Foreskin keratinocyte (primary cell): ENCODE measurements at places on chromosomes 7 and 10. TPM values are rescaled to one million over a fixed set of nuclear protein-coding genes. Genes with fewer than 3 reads are reported as not detected.

GRCh38 chr7:7157177-7157886 lies 25.0 kb upstream of the C1GALT1 start:
- peak; percentile 65 for DNase-seq

GRCh38 chr7:35700865-35701264 lies 5.9 kb upstream of the HERPUD2 start:
- DNase-seq, result no peak

DNA sequence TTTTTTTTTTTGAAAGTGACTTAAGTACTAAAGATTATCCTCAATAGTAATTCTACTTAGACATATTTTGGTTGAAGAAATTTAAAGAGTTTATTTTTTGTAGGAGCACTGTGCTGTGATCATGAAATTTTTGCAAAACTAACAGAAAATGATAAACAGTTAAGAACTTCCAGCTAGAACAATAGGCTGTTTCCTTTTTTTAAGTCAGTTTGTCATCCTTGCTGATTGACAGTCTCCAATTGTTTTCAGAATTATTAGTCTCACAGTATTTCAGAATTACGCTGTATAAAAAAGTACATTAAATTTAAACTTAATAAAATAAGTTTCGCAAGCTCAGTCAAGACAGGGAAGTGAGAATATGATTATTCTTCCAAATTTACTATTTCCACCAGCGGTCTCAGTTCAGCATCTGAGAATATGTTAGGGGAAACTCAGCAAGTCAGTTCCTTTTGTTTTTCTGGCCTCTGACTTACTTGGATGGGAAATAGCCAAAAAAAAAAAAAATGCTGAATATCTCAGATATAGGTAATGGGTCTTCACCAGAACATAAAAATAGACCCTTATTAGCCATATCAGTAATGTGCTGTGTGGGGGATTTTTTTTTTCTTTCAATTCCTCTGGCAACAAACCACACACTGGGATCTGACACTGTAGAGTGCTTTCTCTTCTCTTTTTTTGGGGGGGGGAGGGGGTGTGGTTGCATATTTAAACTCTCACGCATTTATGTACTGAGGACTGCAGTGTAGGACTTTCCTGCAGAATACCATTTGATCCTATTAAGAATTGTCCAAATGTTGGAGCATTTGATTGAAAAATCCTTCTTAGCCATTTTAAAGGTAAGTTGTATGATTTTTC lies at the start of gene CD36:
CD36 (plus strand) TSS at position 732 of the 855 bp plus-strand sequence. CDS start 8,099 bp downstream, outside the sequence.
- DNase-seq, result no peak

GRCh38 chr7:150751702-150752101 lies 14.5 kb downstream of the GIMAP5 start:
- DNase-seq, result no peak

GRCh38 chr7:31092606-31093005 lies 40.5 kb downstream of the ADCYAP1R1 start:
- DNase-seq, result no peak

GRCh38 chr10:69406816-69407580 lies 9.7 kb downstream of the TACR2 start:
- DNase-seq, result no peak

GRCh38 chr10:82558014-82558607 lies 683.1 kb downstream of the NRG3 start:
- no peak for DNase-seq

DNA sequence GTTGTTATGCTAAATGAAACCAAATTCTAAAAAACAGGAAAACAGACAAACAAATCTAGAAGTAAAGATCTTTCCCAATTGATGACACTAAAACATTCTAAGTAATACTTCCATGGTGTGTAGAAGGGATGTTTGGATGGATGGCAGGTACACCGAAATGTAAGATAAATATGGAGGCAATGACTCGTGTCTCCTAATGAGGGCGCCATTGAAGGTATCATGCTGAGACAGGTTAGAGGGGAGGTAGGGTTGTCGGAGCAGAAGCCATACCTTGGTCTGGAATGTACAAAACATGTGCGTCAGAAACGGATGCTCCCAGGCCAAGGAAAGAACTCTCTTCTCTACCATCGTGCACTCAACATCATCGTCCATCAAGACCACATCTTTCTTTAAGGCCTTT lies 101.4 kb downstream of the PRKCQ start:
- DNase-seq, result no peak

DNA sequence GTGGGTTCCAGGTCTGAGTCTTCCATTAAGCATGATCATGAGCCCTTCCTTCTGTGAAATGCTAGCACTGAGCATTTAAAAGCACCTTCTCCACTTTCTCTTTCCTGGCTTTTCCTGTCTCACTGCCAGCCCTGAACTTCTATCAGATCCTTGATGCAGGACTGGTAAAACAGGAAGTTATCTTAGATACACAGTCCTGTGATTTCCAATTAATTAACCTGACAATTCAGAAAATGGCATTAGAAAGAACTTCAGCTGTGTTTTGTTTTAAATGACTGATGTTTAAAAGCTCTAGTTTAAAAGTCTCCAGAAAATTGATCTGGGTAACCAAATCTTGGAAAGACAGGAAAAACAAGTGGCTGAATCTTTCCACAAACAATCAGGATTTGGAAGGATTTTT lies 79.0 kb upstream of the MACROH2A2 start:
- DNase-seq, result no peak

GRCh38 chr10:17062009-17062408 lies 67.6 kb downstream of the CUBN start:
- DNase-seq, result peak; percentile 82

GRCh38 chr7:134891696-134892678 lies 94.3 kb upstream of the AGBL3 start:
- no peak for DNase-seq

- DNase-seq, result no peak
These were observed 459.0 kb upstream of the STEAP1 start for GRCh38 chr7:89695241-89695640.

DNA sequence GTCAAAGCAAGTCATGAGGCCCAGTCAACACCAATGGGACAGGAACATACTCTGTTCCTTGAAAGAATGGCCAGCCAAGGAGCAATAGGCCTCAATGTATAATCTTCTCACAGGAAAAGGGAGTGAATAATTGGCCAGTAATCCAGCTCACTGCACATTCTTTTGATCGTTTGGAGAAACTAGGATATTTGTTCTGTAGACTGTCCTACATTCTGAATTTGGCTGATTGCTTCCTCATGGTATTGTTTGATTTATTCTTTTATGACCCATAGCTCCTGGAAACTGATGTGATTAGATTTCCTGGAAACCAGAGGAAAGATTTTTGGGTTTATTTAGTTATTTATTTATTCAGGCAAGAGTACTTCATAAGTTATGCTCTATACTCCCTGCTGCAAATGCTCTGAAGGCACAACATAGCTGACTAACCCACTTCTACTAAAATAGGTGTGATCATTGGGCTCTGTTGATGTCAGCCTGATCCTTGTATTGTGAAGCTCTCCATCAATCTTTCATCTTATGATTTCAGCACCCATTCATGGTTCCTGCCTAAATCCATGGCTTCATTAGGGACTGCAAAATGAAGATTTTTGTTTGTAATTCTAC lies 745.2 kb downstream of the SUGCT start:
- DNase-seq, result no peak

DNA sequence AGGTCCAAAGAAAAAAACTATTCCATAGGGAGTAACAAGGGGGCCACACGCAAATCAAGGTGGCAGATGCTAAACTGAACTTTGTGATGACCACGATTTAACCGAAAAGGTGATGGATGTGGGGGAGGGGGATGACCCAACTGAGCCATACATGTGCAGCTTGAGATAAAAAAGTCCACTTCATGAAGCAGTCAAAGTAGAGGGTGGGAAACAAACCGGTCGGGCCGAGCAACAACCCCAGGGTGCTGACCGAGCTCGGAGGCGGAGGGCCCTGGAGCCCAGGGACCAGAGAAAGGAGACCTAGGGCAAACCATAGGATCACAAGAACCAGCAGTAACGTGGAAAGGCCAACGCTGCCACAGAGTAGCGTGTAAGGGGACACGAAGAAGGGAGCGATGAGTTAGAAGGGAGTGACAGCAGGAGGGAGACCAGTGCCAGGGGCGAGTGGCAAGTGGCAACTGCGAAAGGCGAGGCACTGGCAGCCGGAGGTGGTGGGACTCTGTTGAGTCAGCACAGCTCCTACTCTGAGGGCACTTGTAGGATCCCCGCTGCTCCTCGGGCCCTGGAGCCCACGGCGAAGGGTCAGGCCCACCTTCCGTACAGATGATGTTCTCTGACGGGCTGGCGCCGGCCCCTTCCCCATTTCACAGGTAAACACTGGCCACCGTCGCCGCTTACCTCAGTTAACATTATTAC lies 540 bp downstream of the SNX13 start:
- DNase-seq, result peak; percentile 17

- DNase-seq, result no peak
These were observed 180.7 kb upstream of the PRSS1 start for GRCh38 chr7:142568435-142569097.

GRCh38 chr7:22712999-22713398 lies 14.0 kb upstream of the IL6 start:
- no peak for DNase-seq

DNA sequence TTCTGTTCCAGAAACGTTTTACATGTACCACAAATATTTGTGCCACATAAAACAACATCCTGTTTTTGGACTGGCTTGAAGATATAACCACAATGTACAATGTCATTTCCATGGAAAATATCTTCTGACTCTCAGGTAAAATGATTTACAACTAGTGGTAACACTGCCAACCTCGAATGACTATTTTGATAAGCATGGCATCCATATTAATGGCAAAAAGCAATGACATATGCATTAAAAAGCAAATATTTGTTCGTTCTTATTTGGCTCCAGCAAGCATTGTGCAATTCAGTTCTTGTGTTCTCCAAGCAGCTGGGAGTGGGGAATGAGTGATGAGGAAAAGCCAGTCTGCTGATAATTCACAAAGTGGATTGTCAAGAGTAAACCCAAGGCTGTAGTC lies 289.0 kb downstream of the PLXDC2 start:
- no peak for DNase-seq

- peak; percentile 22 for DNase-seq
These were observed 1.7 kb upstream of the CTNNA3 start for GRCh38 chr10:67697724-67698131.

GRCh38 chr10:60810437-60811182 lies 32.3 kb downstream of the CDK1 start:
- peak; percentile 12 for DNase-seq

DNA sequence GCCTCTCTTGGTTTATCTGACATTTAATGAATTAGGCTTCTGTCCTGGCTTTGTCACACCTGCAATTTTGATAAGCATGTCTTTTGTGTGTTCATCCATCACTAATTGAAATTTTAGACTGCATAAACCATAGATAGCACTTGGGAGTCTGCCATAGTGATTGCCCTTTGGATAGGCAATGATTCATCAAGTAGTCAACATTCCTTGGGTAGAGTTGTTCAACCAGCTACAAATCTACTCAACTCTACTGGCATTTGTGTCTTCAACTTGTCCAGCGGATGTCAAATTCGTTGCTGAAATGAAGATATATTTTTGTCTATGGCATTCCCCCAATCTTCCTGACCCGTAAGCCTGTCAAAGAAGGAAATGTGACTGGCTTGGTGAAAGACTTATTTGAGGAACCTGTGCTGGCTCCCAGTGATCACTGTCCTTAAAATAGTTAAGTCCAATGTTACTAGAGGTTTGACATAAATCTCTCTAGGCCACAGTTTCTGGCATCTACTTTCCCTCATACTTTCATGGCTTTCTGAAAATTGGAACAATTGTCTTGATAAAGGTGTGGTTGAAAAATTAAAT lies 33.7 kb upstream of the CREB5 start:
- no peak for DNase-seq

- DNase-seq, result no peak
These were observed 108.7 kb upstream of the PPP2R2D start for GRCh38 chr10:131792011-131792651.

- no peak for DNase-seq
These were observed 231.2 kb downstream of the FANK1 start for GRCh38 chr10:126127481-126128029.

DNA sequence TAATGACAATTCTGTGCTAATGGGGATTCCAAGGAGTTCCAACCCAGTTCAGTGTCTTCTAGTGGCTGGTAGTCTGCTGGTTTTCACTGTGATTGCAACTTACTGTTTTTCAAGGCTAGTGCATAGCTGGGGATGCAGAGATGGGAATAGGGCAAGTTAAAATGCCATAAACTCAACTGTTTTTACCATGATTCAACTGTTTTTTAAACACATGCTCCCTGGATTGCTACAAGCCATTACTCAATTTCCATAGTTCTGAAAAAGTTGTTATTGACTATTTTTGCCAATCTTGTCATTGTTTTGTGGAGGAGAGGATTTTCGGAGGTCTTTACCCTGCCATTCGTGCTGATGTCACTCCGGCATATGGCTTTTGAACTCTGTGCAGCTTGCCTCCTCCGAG lies 245.3 kb downstream of the SUGCT start:
- no peak for DNase-seq

DNA sequence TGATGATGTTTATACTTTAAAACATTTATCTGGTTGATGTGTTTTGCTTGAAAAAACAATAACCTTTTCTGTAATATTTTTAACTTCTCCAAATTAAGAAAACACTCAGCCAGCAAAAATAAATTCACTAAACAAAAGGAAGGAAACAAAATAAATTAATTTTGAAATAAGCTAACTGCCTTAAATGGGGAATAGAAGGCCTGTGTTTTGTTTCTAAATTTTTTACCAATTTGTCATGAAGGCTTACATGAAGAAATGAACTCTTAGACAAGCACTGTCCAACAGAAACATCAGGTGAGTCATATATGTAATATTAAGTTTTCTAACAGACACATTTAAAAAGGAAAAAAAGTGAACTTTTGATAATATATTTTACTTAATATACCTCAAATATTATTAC lies 68.5 kb downstream of the LRRN3 start:
- no peak for DNase-seq

- no peak for DNase-seq
These were observed 23.9 kb upstream of the CCAR1 start for GRCh38 chr10:68697106-68697505.

DNA sequence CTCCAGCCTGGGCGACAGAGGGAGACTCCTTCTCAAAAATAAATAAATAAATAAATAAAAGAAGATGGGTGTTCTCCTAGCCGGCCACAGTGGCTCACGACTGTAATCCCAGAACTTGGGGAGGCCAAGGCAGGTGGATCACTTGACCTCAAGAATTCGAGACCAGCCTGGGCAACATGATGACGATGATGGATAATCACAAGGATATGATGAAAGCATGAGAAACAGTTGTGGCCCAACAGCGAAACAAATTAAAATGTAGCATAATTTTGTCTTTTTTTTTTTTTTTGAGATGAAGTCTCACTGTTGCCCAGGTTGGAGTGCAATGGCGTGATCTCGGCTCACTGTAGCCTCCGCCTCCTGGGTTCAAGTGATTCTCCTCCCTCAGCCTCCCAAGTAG lies 12.9 kb downstream of the ZNF786 start:
- DNase-seq, result no peak

VDAC2 gene
- total RNA-seq, result 231 and 234 TPM in 2 replicates

TRPV5 gene
- not detected in 2 replicates for total RNA-seq

ANK3 gene
- 10.1 and 11.6 TPM in 2 replicates for total RNA-seq

SPAM1 gene
- not detected in 2 replicates for total RNA-seq

KEL gene
- total RNA-seq, result not detected in 2 replicates

SFXN4 gene
- total RNA-seq, result 29.4 and 36.2 TPM in 2 replicates

NAT16 gene
- not detected in 2 replicates for total RNA-seq

ZNF804B gene
- total RNA-seq, result not detected in 2 replicates

PDGFA gene
- 41.4 and 42.0 TPM in 2 replicates for total RNA-seq

VSTM2A gene
- not detected in 2 replicates for total RNA-seq
